ENCODE measurements at places on chromosomes 6 and 20. TPM values are rescaled to one million over a fixed set of nuclear protein-coding genes. Genes with fewer than 3 reads are reported as not detected.
A peak's percentile ranks its signal among the peaks of the same experiment; 100 is the strongest.

The SIRPG gene
- not detected for total RNA-seq

The LRRN4 gene
- total RNA-seq = not detected

The COX7A2 gene
- total RNA-seq = 548 TPM

The ID4 gene
- total RNA-seq = 0.07 TPM

The SIRPB2 gene
- not detected for total RNA-seq

The FAM162B gene
- not detected for total RNA-seq

The MUC21 gene
- not detected for total RNA-seq

The JPH2 gene
- not detected for total RNA-seq

The PPIL1 gene
- total RNA-seq = 90.1 TPM

The RAD21L1 gene
- 1.3 TPM for total RNA-seq

The LRRC73 gene
- 0.34 TPM for total RNA-seq

The MUC22 gene
- not detected for total RNA-seq

DNA sequence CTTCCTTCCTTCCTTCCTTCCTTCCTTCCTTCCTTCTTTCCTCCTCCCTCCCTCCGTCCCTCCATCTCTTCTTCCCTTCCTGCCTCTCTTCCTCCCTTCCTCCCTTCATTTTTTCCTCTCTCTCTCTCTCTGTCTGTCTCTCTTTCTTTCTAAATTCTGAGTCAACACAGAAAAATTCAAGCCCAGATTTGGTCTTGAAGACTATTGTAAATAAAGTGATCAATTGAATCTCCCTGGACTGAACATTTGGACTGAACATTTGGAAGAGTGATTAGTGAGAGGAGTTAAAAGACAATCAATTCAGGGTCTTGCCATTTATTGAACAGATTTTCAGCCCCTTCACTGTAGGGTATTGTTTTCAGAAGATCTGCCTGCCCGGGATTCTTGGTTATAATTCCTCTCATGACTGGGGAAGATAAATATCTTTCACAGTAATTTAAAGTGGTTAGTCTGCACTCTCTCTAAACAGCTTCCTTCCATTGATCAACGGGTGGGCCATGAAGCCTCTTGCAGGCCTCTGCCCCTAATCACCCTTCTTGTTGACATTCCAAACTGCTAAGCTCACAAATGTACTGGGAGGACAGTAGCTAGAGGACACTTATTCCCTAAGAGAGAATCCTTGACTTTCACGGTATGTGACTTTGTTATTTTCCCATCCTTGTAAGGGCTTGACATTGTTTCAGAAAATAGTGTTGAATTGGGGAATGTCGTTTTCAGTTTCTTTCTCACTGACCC lies 101.7 kb upstream of the BMP2 start:
- no peaks in the 10 kb centered on the region for H3K27me3 ChIP-seq
- no peaks in the 10 kb centered on the region for H3K4me1 ChIP-seq
- H3K36me3 ChIP-seq = no peaks in the 10 kb centered on the region
- no peak overlapping the region for H3K27ac ChIP-seq
- H3K4me3 ChIP-seq = no peak overlapping the region

DNA sequence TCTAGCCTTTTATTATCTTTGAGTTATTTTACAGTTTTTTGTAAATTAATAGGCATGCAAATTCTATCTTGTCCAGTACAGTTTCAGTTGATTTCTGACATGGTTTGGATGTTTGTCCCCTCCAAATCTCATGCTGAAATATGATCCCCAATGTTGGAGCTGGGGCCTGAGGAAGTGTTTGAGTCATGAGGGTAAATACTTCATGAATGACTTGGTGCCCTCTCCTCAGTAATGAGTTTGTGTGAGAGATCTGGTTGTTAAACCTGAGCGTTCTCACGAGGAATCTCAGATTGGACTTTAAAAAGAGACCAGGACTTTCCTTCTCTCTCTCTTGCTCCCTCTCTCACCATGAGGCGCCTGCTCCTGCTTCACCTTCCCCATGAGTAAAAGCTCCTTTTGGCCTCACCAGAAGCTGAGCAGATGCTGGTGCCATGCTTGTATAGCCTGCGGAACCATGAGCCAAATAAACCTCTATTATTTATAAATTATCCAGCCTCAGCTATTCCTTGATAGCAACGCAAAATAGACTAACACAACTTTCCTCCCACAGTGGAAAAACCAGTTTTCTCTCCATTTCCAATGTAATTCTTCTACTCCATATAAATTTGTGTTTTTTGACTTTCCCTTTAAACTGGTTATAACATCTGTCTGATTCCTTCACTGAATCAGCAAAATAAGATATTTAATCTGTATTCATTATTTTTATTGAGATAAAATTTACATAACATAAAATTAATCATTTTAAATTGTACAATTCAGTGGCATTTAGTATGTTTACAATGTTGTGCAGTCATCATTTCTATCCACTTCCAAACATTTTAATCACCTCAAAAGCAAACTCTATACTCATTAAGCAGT lies 78.7 kb upstream of the PRSS16 start:
- H3K27ac ChIP-seq = peak overlapping the region; percentile 73
- H3K4me3 ChIP-seq = no peak overlapping the region
- DNase-seq = peak; percentile 63
- no peaks in the 10 kb centered on the region for H3K27me3 ChIP-seq
- H3K36me3 ChIP-seq = no peaks in the 10 kb centered on the region
- H3K4me1 ChIP-seq = peaks cover 9% of the 10 kb centered on the region

GRCh38 chr6:26284537-26285142 lies 80.4 kb upstream of the BTN3A2 start:
- H3K4me1 ChIP-seq = peaks cover 19% of the 10 kb centered on the region
- H3K27me3 ChIP-seq = no peaks in the 10 kb centered on the region
- peaks cover 55% of the 10 kb centered on the region for H3K36me3 ChIP-seq
- peak overlapping the region; percentile 97 for H3K27ac ChIP-seq
- H3K4me3 ChIP-seq = peak overlapping the region; percentile 50

DNA sequence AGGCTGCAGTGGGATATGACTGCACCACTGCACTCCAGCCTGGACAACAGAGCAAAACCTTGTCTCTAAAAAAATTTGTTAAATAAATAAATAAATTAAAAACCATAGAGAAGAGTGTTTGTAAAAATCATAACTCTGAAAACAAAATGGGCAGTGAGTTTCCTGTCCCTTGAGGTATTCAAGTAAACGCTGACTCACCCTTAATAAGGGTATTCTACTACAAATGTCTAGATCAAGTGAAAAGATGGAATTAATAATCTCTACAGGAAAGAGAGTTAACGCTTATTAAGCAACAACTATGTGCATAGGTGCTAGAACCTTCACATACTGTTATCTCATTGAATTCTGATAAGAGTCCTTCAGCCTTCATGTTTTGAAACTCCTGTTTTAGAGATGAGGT lies 19.9 kb upstream of the MBOAT1 start:
- no peak for DNase-seq
- no peak overlapping the region for H3K4me3 ChIP-seq
- H3K36me3 ChIP-seq = no peaks in the 10 kb centered on the region
- no peaks in the 10 kb centered on the region for H3K27me3 ChIP-seq

GRCh38 chr6:99609905-99610489 lies 3.4 kb downstream of the PRDM13 start:
- peaks cover 18% of the 10 kb centered on the region for H3K4me1 ChIP-seq
- H3K36me3 ChIP-seq = no peaks in the 10 kb centered on the region
- H3K27ac ChIP-seq = no peak overlapping the region

DNA sequence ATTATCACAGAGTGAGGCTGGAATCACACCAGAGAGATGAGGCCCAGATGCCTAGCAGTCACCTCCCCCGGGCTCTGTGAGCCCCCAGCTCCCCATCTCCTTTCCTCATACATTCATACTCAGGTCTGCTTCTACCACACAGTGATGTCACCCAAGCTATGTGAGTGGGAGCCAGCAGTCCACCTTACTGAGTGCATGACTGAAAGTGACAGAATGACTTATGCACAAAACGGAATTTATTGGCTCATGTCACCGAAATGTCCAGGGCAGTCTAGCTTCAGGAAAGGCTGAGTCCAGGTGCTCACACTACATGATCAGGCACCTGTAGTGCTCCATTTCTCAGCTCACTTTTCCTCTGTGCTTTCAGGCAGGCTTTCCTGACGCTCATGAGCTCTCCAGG lies 36.7 kb upstream of the CCN6 start:
- DNase-seq = no peak
- H3K36me3 ChIP-seq = no peaks in the 10 kb centered on the region
- no peaks in the 10 kb centered on the region for H3K4me1 ChIP-seq

DNA sequence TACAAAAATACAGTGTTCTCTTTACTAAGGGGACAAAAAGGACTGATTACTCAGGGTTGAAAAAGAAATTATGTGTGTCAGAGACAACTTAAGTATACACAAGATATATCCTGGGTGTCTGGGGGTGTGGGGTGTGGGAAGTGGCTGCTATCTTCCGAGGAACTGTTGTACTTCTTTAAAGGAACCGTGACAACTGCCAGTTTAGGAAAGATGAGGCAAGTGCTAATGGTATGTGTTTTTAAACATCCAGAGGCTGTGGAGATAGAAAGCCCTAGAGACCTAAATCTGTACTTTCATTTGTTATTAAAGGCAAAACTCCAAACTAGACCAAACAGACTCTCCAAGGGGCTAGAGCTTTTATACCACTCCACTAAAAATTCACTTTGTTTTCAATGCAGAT lies 95.6 kb downstream of the SNAP25 start:
- DNase-seq = no peak
- no peaks in the 10 kb centered on the region for H3K4me1 ChIP-seq
- H3K27ac ChIP-seq = no peak overlapping the region
- H3K27me3 ChIP-seq = no peaks in the 10 kb centered on the region
- H3K4me3 ChIP-seq = no peak overlapping the region
- no peaks in the 10 kb centered on the region for H3K36me3 ChIP-seq

GRCh38 chr6:45709781-45710220 lies 305.9 kb downstream of the CLIC5 start:
- no peak overlapping the region for H3K4me3 ChIP-seq
- peaks cover 21% of the 10 kb centered on the region for H3K27me3 ChIP-seq
- no peak overlapping the region for H3K27ac ChIP-seq
- no peaks in the 10 kb centered on the region for H3K36me3 ChIP-seq

DNA sequence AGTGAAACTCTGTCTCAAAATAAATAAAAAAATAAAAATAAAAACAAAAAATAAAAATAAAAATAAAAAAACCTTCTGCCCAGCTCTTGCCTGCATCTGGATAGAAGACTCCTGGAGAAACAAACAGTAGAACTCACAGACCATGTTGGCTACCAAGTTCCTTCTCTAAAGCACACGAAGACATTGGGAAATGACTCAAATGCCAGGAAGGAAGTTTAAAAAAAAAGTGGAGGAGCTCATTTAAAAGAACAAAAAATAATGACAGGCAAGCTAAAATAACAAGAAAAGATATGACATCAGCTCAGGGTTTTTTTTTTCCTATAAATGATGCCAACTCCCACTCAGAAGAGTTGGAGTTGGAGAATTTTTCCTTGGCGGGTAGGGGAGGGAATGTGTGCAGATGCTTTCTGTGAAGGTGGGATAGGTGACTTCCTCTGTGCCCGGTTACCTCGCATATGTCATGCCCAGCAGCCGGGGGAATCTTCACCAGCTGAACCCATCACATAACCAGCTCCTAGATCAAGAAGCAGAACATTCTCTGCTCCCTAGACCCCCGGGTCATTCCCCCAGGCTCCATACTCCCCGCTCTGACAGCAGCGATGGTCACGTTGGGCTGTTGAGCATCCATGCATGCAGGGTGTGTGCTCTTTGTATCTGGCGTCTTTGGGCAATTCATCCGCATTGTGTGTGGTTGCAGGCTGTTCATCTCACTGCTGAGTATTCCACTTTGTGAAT lies 17.3 kb upstream of the CD93 start:
- H3K27me3 ChIP-seq = no peaks in the 10 kb centered on the region
- H3K36me3 ChIP-seq = no peaks in the 10 kb centered on the region
- no peak for DNase-seq
- no peak overlapping the region for H3K4me3 ChIP-seq

DNA sequence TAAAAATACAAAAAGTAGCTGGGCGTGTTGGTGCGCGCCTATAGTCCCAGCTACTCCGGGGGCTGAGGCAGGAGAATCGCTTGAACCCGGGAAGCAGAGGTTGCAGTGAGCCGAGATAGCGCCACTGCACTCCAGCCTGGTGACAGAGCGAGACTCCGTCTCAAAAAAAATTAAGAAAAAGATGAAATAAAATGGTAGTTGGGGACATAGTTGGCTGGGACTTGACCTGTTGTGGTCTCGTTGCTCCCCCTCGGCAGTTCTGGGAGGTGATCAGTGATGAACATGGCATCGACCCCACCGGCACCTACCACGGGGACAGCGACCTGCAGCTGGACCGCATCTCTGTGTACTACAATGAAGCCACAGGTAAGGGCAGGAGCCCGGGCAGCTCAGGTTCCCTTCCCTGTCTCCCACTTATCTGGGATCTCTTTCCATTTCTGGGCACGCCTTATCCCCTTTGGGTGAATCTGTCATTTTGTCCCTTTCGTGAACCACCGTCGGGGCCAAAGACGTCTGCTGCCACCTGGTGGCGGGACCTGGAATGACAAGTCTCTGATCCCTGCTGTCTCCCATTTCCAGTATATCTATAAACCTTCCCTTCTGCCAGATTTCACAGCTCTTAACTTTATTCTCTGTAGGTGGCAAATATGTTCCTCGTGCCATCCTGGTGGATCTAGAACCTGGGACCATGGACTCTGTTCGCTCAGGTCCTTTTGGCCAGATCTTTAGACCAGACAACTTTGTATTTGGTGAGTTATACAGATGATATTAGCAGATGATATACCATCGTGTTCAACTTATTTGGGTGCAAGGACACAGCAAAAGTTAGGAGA lies 2.3 kb downstream of the TUBB start:
- peaks cover 57% of the 10 kb centered on the region for H3K36me3 ChIP-seq
- peak overlapping the region; percentile 89 for H3K4me3 ChIP-seq
- peak overlapping the region; percentile 91 for H3K27ac ChIP-seq
- no peaks in the 10 kb centered on the region for H3K27me3 ChIP-seq
- DNase-seq = peak; percentile 68

- no peak overlapping the region for H3K4me3 ChIP-seq
- no peaks in the 10 kb centered on the region for H3K36me3 ChIP-seq
- DNase-seq = no peak
- H3K4me1 ChIP-seq = peaks cover 4% of the 10 kb centered on the region
These were observed 22.5 kb downstream of the FGD2 start for GRCh38 chr6:37027811-37028469.

DNA sequence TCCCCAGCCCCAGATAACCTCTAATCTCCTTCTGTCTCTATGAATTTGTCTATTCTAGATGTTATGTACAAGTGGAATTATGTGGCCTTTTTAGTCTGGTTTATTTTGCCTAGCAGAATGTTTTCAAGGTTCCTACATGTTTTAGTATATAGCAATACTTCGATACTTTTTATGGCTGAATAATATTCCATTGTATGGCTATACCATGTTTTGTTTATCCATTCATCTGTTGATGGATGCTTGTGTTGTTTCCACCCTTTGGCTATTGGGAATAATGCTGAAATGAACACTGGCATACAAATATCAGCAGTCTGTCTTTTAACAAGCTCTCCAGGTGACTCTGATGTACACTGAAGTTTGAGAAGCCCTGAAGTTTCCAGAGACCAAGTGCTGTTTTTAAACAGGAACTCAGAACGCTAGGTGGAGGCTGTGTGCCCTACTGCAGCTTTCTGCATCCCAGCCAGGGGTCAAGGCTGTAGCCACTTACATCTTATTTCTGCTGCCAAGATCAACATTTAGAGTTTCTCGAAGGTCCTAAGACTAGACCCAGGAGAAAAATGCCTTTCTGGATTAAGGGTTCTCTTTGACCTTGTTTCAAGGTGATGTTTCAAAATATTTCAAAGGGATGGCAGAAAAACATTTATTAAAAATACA lies 123.0 kb downstream of the SOBP start:
- H3K36me3 ChIP-seq = no peaks in the 10 kb centered on the region
- no peaks in the 10 kb centered on the region for H3K4me1 ChIP-seq
- no peak overlapping the region for H3K27ac ChIP-seq
- no peak for DNase-seq
- peaks cover 17% of the 10 kb centered on the region for H3K27me3 ChIP-seq

GRCh38 chr6:52180787-52181558 lies 5.2 kb upstream of the IL17A start:
- H3K27ac ChIP-seq = no peak overlapping the region
- no peaks in the 10 kb centered on the region for H3K36me3 ChIP-seq
- H3K27me3 ChIP-seq = no peaks in the 10 kb centered on the region
- no peaks in the 10 kb centered on the region for H3K4me1 ChIP-seq
